NCI-H1417 treated with DMSO at 0.1 percent for 48 hours (cell line): ENCODE measurements at places on chromosomes 2 and 18.

- DNase-seq, result no peak
Measured at GRCh38 chr18:12373116-12373770, 3.8 kb downstream of the AFG3L2 start.

GRCh38 chr2:191038241-191038725 is 24.3 kb upstream of the STAT1 start:
- DNase-seq, result no peak

DNA sequence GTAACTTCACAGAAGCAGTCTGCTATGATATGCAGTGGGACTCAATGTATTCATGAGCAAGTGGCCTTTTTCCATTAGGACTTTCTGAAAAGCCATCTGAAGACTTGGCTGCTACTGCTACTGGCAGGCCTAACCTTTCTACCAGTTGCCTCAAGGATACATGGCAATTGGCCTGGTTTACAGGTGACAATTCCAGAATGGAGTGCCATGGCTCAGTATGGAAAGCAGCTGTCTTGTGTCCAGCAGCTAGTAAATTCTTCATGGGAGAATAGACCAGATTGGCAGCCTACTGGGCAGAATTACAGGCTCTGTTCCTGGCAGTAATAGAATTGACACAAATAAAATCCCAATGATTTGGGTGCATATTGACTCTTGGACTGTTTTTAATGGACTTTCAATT is 12.6 kb upstream of the TMX3 start:
- no peak for DNase-seq

- DNase-seq, result no peak
Measured at GRCh38 chr2:239666855-239667376, 266.1 kb upstream of the HDAC4 start.

- DNase-seq, result no peak
Measured at GRCh38 chr18:62420151-62420512, 95.0 kb downstream of the TNFRSF11A start.

DNA sequence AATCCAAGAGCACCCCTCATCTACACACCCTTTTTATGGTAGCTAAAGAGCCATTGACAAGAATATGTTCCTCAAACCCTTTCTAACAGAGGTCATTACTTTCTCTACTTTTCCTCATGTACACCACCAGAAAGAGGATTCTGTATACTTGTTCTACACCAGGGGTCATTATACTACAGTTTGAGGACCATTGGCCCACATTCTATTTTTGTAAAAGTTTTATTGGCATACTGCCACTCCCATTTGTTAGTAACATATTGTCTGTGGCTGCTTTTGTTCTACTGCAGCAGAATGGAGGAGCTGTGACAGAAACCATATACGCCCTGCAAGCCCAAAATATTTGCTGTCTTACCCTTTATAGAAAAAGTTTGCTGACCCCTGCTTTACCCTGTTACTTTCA is 14.3 kb downstream of the HTR2B start:
- DNase-seq, result no peak

DNA sequence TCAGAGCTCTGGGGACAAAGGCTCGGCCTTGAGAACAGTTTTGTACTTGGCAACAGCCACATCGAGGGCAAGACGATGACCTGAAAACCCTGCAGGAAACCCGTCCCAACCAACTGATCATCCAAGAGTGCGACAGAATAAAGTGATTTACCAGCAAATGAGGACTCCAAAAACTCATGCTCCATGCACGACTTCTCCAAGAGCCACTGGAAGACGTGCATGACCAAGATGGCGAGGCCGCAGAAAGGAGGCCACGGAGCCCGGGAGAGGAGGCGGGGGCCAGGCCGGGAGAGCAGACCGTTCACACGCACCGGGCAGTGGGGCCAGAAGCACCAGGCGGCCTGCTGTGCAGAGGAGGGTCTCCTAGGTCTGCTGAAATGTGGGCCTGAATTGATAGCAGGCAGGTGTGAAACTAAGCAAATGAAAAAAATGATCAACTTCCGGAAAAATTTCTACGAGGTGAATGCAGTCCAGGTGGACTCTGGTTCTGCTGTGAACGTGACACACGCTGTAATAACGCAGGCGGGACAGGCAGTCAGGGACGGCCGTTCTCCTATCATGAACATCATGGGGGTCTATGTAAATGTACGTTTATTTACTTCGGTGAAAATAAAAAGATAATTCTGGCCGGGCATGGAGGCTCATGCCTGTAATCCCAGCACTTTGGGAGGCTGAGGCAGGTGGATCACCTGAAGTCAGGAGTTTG is 252.2 kb downstream of the HDAC4 start:
- no peak for DNase-seq

DNA sequence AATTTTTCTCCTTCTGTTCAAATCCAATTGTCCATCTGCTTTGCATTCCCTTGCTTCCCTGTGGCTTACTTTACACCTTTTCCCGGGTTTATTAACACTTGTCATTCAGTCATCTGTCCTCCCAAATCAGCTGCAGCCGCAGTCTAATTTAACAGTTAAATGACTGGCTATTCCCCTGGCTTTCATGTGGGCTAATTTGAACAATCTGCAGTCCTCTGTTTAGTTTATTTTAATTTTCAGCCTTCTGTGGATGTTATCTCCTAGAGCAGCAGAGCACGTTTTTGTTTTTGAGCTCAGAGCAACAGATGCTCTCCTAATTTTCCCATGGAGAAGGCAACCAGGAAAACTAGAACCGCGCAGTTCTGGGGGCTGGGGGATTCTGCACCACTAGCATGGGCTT is 55.0 kb downstream of the MEP1B start:
- DNase-seq, result no peak

GRCh38 chr18:32310101-32310500 is 120.3 kb downstream of the MEP1B start:
- no peak for DNase-seq

DNA sequence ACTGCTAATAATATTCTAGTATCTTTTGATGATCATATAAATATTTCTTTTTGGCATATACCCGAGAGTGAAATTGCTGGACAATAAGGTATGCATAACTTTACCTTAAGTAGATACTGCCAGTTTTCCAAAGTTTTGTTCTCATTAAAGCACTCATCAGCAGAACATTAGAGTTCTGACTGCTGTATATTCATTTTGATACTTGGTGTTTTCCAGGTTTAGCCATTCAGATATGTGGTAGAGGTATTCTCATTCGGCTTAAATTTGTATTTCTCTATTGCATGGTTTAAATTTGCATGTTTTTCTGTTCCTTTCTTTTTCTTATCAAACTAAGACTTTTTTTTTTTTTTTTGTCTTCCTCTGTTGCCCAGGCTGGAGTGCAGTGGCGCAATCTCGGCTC is 18.2 kb downstream of the CYBRD1 start:
- DNase-seq, result no peak

- no peak for DNase-seq
Measured at GRCh38 chr2:196983934-196984333, 57.4 kb upstream of the PGAP1 start.

GRCh38 chr18:12262748-12263147 is 8.6 kb downstream of the CIDEA start:
- no peak for DNase-seq

- DNase-seq, result no peak
Measured at GRCh38 chr18:47050468-47050867, 15.0 kb upstream of the ELOA2 start.

- DNase-seq, result no peak
Measured at GRCh38 chr2:150209746-150210145, 277.7 kb downstream of the RND3 start.

GRCh38 chr2:171146633-171147032 is 14.1 kb downstream of the TLK1 start:
- DNase-seq, result no peak

- no peak for DNase-seq
Measured at GRCh38 chr2:75155115-75155514, 44.2 kb downstream of the TACR1 start.

DNA sequence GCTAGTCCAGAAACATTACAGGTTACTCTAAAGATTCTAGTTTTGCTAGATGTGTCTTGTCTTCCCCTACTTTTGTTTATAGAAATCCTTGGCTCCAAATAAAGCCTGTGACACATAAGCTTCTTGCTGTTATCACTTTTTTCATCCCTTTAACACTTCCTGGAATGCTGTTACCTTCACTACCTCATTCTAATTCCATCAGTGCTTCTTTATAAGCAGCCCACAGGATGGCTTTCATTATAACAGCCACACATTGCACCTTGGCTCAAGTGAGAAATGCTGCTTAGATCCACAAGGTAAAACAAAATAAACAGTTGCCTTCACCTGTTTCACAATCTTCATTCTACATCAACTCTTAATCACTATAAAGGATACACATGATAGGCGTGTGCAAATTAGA is 221.7 kb downstream of the SLC8A1 start:
- no peak for DNase-seq

DNA sequence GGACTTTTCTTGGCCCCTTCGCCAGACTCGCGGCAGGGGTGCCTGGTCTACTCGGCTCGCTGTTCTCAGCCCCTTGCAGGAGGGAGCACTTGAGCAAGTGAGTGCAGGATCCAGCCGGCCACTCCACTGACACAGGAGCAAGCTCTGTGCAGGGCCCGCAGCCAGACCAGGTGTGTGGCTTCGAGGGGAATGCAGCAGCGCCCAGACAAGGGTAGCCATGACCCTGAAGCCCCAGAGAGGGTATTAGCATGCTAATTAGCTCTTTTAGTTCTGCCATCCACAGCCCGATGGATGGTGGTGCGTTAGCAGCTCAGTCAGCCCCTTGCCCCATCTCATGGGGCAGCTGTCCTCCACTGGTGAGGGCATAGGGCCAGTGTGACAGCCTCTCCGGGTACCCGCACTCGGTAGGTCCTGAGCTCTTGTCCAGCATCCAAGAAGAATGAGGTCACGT is 103.2 kb upstream of the HS6ST1 start:
- no peak for DNase-seq

DNA sequence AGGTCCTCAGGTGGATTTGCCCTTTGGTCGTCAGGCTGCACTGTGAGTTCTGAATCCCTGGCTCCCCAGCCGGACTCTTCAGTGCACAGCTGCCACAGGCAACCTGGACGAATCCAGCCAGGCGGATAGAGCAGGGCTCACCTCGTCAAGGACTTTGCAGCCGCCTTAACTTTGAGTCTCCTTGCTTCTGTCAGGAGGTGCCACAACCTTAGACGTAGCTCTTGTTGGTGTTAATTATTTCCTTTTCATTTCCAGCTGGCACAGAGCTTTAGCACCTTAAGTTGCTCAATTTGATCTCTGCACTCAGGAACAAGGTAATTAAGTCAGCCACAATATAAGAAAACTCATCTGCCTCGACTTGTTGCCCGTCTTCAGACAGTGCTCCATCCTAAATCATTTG is 17.7 kb downstream of the SMIM21 start:
- DNase-seq, result no peak

DNA sequence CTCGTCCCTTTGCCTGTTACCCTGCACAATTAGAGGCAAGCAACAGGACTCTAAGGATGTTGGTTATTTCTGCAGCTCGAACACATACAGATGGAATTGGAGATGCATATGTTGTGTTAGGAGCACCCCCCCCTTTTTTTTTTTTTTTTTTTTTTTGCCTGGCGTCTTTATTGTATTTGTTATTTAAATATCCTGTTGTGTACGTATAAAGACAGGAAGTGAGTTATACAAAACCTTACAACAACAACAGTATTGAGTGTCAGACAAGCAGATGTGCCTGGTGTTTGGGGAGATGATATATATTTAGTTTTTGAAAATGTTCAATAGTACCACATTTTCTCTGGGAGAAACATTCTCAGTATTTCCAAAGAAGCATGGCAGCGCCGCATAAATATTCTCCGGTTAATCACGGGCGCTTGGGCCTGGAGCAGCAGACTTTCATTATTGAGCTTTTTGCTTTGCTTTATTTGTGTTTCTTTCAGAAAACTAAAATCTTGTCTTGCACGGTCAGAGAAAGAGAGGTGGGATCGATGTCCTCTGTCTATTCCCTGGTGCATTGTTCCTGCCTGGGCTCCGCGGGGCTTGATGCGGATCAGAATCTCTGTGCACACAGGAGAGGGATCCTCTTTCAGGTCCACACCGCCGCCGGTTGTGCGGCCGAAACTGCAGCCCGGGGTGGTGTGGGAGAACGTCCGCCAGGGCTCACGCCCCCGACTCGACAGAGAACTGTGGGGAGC is 23.2 kb upstream of the ZNF516 start:
- DNase-seq, result no peak

DNA sequence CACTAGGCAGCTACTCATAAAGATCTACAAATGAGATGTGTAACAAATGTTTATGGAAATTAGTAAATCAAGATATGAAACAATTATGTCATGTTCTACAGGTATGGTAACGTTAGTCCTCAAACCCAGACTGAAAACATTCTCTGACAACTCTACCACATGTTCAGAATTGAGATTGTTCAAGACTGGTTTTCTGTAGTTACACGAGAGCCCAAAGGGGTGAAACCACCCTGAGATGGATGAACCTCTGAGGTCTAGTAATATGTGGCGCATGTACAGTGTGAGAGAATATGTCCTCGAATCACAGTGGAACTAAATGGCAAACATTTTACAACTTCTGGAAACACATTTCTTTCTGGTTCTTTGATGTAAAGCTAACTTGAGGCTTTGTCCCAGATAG is 614.3 kb downstream of the ZEB2 start:
- no peak for DNase-seq

DNA sequence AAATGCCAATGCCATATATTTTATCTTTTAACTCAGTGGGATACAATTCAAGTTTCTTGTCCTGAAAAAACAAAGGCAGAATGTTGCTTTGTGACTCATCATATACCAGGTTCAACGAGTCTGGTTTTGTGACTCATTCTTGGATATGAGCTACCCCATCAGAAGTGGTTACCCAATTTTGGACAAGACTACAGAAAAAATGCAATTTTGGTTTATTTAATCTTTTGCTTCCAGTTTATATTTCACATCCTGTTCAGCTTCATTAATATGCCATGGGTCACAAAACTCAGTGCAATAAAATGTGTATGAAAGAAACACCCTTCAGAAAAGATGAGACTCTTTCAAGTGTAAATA is 25.0 kb downstream of the FN1 start:
- no peak for DNase-seq

GRCh38 chr2:44087714-44088092 is 81.0 kb upstream of the PPM1B start:
- DNase-seq, result no peak

- DNase-seq, result no peak
Measured at GRCh38 chr2:8388781-8389180, 293.1 kb upstream of the ID2 start.

DNA sequence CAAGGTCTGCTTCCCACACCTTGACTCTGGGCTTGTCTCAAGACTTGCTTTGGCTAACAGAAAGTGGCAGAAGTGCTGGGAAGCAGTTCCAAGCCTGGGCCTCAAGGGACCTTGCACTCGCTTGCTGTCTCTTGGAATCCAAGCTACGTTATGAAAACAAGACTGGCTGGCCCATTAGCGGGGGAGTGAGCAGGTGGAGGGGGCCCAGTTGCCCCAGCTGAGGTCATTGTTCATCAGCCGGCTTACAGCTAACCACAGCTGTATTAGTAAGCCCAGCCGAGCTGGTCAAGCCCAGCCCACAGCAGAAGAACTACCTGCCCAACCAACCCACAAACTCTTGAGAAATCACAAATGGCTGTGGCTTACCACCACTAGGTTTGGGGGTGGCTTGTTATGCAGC is 63.1 kb downstream of the MARCO start:
- DNase-seq, result no peak

GRCh38 chr2:83941886-83942285 is 517.2 kb downstream of the SUCLG1 start:
- no peak for DNase-seq
